ENCODE measurements at places on chromosomes 12 and 14. TPM values are rescaled to one million over a fixed set of nuclear protein-coding genes. Genes with fewer than 3 reads are reported as not detected.
A peak's percentile ranks its signal among the peaks of the same experiment; 100 is the strongest.

ACTR6 gene
- total RNA-seq, result 10.2 TPM

RILPL1 gene
- total RNA-seq, result 3.4 TPM

DNA sequence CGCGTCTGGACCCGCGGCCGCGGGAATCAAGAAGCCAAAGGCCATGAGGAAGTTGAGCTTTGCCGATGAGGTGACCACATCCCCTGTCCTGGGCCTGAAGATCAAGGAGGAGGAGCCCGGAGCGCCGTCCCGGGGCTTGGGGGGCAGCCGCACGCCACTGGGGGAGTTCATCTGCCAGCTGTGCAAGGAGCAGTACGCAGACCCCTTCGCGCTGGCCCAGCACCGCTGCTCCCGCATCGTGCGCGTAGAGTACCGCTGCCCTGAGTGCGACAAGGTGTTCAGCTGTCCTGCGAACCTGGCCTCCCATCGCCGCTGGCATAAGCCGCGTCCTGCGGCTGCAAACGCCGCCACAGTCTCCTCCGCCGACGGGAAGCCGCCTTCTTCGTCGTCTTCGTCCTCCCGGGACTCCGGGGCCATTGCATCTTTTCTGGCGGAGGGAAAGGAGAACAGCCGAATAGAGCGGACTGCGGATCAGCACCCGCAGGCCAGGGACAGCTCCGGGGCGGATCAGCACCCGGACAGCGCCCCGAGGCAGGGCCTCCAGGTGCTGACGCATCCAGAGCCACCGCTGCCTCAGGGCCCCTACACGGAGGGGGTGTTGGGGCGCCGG is 1.0 kb downstream of the INSM2 start:
- DNase-seq, result peak; percentile 64

PDE6H gene
- not detected for total RNA-seq

DNA sequence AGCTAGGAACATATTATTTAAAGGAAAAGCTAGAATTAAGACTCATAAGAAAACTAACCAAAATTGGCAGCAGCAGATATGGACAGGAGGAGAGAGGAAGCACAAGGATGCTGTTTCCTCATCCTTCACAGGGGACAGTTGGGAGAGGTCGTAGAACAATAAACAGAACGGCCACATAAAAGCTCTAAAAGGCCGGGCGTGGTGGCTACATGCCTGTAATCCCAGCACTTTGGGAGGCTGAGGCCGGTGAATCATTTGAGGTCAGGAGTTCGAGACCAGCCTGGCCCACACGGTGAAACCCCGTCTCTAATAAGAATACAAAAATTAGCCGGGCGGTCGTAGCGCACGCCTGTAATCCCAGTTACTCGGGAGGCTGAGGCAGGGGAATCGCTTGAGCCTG is 10.5 kb downstream of the TCL1B start:
- DNase-seq, result no peak

SLC25A47 gene
- 191 TPM for total RNA-seq

- no peak for DNase-seq
Measured at GRCh38 chr12:64510667-64511066, 58.7 kb downstream of the TBK1 start.

REP15 gene
- 1.0 TPM for total RNA-seq

GRCh38 chr12:121748571-121749265 is 36.2 kb downstream of the TMEM120B start:
- no peak for DNase-seq

- peak; percentile 86 for DNase-seq
Measured at GRCh38 chr12:111434680-111435338, 29.1 kb downstream of the SH2B3 start.
